Activated T-helper 1 cell treated with anti-CD3 and anti-CD28 coated beads, Interleukin-2, amount 50 U/mL, for 16 hours (primary cell): ENCODE measurements at places on chromosomes 2 and 18.

DNA sequence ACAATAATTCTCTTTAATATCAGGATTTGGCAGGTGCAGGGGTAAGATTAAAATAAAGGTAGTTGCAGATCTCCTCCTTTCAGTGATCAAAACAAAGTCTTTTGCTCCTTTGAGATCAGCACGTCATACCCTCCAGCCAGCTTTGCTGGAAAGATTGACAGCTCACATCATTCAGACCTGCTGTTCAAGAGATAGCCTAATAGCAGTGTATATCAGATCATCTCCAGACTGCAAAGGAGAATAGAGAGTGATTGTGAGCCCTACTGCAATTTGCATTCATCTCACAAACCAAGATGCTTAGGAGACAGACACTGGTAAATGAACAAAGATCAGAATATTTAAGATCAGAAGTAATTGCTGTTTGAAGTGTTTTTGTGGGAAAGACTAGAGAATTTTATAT lies 135.8 kb upstream of the DSEL start:
- DNase-seq: no peak

DNA sequence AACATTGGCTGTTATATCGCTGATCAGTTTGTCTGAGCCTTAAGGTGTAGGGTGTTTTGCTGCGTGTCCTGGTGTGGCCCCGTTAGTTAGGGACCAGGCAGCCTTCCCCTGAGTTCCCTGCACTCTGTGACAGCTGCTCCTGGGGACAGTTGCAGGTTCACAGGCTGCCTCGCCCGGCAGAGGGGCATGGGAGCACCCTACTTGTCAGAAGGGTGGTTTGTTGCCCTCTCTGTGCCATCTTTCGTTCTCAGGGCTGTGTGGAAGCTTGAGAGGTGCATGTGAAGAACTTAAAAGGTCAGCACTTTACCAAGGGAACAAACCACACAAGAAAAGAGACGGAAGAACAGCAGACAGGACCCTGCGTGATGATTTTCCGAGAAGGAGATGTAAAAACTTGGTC lies 159.6 kb downstream of the LDLRAD4 start:
- DNase-seq: no peak

DNA sequence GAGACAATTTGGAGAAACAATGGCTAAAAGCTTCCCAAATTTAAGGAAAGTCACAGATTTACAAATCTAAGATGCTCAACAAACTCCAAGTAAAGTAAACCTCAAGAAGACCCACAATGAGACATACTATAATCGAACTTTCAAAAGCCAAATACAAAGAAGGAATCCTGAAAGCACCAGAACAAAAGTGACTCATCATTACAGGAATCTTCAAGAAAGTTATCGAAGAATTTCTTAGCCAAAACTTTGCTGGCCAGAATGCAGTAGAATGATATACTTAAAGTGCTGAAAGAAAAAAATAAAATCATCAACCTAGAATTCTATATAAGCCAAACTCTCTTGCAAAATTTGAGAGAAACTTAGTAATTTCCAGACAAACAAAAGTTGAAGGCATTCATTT lies 106.5 kb upstream of the TMEM200C start:
- no peak for DNase-seq

GRCh38 chr2:143029141-143029540 lies 100.1 kb upstream of the ARHGAP15 start:
- no peak for DNase-seq

DNA sequence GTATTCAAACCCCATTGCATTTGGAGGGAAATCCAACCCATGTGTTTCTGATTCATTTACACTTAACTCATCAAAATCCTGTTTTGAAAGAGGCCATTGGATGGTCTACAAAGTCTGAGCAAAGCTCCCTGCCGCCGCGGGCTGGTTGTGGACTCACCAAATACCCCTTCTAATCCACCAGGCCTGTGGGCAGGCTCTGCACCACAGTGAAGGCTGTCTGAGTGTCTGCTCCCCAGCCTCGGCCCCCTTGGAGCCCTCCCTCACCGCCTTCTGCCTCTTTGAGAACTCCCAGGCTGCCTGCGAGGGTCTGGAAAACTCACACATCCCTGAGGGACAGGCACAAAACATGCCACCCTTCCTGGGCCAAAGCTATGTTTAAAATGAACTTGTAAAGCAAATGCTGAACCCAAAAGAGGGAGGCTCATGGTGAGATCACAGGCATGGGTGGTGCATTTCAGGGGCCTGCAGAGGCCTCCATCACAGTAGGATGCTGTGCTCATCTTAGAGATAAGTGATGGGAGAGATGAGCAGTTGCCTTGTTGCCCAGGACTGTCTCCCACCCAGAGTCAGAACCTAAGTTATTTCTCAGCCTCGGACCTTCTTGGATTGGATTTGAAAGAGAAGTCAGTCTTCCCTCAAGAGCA lies 225.0 kb downstream of the CYP26B1 start:
- DNase-seq: no peak

DNA sequence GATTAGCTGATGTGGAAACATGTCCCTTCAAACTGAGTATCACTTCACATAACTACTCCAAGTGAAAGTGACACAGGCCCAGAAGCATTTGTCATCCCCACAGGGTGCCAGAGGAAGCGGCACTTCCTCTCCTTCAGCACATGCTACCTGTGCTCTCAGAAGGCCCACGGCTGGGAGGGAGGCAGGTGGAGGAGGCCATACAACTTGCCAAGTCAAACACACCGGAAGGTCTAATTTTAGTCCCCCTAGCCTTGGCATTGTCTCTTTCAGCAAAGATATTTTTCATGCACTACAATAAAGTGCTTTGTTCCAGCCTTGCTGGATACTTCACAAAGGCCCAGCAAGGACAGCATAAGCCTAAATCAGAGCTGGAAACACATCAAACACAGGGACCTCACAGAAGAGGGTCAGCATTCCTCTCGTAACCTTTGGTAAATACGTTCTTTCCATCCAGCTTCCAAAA lies 38.0 kb downstream of the VSNL1 start:
- no peak for DNase-seq

GRCh38 chr2:215654148-215654819 lies 218.4 kb upstream of the FN1 start:
- no peak for DNase-seq

- no peak for DNase-seq
These were observed 104.2 kb downstream of the TPGS2 start for GRCh38 chr18:36724591-36725001.

DNA sequence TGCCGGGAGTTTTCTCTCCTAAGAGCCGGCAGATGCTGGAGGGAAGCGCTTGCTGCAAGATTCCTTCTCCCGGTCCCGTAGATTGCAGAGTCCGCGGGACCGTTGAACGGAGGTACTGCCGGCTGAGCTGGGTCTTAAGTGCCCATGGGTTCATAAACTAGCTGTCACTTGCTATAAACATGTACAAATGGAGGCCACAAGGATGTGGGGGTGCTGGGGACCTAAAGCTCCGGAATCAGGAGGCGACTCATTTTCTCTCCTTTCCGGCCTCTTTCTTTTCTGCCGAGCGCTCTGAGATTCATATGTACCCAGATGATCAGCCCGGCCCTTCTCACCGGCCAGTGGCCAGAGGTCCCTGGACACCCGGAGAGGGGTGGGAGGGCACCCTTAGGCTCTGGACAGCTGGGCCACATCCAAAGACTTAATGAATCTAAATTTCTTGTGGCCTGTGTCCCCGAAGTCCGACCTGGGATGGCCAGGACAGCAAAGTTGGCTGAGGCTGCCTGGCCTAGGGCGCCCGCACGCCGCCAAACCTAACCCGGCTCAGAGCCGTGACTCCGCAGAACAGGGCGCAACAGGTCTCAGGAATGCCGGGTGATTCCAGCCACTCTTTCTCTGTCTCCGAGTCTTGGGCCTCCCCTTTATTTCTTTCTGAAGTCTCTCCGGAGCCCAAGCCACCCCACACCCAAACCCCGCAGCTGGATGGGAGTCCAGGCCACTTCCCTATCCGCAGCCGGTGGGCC lies 2.4 kb upstream of the PAX3 start:
- DNase-seq: no peak
